ENCODE measurements at places on chromosomes 7 and 10.

- no peak for DNase-seq
Observed at GRCh38 chr10:4512671-4513240, 313.3 kb upstream of the AKR1E2 start.

DNA sequence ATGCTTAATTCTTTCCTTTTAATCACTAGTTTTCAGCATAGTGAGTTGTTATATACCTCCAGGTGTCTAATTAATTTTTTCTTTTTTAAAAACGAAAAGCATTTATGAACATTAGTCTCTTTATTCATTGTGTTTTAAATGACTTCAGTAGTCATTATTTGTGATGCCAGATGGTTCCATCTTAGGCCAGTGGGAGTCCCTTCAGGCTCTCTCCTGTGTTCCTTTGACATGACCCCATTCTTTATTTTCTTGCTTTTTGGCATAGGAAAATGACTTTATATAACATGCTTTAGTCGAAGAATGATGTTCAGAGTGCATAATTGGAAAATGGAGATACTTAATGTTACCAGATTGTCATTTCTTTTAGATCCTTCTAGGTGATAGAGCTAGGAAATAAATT, 24.4 kb downstream of the MKLN1 start:
- no peak for DNase-seq

- DNase-seq = no peak
Observed at GRCh38 chr7:152760854-152761748, 1.5 kb downstream of the ACTR3B start.

DNA sequence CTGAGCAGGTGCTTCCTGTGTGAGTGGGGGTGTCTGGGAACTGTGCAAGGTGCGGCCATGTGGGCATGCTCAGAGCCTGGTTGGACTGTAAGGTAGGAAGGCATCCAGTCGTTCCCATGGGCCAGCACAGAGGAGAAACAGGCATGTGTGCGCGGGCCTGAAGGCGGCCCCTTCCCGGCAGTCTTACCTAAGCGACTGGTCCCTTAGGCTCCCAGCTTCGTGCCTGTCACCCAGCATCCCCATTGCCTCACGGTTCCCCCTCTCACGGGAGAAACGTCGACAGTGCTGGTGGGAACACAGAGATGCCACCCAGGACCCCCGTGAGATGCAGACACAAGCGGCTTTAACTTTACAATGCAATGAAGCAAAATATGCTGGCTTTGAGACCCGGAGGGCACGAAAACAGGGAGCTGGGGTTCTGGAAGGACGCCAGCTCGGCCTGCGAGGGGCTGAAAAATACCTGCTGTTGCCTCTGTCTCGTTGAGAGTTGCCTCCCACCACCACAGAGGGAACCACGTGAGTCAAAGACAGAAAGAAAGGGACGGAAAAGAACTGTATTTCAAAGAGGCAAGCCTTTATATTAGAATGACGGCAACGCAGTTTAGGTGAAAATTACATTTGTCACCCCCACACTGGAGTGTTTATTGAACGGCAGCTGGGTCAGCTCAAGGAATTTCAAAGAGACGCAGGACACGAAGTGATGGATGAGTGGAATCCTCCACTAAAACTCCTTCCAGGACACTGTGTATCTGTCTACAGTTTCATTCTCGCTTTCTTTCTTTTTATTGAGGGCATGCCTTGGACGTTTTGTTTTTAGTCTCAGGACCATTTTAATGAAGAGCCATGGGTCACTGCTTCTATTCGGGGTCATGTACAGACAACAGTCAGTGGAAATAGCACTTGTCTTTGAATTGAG, 128.4 kb downstream of the DNAJB6 start:
- DNase-seq = no peak

DNA sequence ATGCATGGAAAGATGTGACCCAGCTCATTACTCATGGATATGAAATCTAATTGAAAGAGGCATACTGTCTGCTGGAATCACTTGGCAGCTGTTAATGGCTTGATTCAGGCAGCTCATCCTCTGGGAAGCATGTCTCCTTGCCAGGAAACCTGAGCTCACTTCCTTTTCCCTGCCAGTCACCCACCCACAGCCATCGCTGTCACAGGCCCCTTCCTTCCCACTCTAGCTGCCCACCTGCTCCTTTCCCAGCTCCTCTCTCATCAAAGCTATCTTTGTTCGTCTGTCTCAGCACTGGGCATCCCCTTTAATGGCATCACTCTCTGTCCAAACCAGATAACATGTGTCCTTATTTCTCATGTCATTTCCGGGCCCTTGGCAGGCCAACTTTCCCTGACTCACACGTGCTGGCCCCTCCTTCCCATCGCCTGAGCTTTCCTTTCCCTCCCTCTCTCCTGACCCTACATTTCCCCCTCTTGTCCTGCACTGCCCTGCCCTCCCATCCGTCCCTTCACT, 721.9 kb downstream of the TNS3 start:
- no peak for DNase-seq

GRCh38 chr10:16483241-16483917, 38.3 kb downstream of the C1QL3 start:
- no peak for DNase-seq

DNA sequence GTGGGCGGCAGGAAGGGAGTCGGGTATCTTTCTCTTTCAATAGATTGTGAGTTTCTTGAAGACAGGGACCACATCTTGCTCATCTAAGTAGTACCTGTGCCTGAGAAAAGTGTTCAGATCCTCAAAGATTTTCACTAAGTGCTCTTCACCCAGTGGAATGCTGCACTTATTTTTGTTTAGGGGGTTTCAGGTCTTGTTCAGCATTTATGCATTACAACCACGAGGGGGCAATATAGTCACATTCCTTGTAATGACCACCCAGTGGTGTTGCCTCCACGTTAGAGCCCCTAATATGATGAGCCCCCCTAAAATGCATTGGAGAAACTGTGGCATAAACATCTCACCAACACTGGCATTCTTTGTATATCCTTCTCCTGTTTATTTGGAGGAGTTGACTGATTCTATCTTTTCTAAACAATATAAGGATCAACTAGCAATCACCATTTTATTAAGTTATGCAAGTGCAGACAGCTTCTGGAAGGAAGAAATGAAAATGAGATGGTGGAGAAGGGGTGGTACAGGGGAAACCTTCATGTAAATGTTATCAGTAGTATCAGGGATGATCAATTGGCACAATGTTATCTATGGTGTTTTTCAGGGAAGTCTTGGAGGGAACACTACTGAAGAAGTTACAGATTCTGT, 3.1 kb upstream of the PAPSS2 start:
- no peak for DNase-seq

- peak; percentile 29 for DNase-seq
Observed at GRCh38 chr10:118045837-118046394, 825 bp downstream of the RAB11FIP2 start.

GRCh38 chr10:32033171-32033570, 23.1 kb downstream of the KIF5B start:
- no peak for DNase-seq

GRCh38 chr7:46791188-46791587, 790.7 kb downstream of the TNS3 start:
- no peak for DNase-seq

- DNase-seq = no peak
Observed at GRCh38 chr10:49166484-49167400, 21.4 kb downstream of the TMEM273 start.

- no peak for DNase-seq
Observed at GRCh38 chr7:125184801-125185200, 255.2 kb upstream of the POT1 start.

- DNase-seq = peak; percentile 83
Observed at GRCh38 chr7:30134611-30135300, at the start of gene MTURN. Gene MTURN (plus strand): TSS chr7:30134986. CDS start chr7:30135137, 151 bp downstream.

GRCh38 chr7:121081327-121081936, 92.9 kb downstream of the CPED1 start:
- DNase-seq = peak; percentile 78

DNA sequence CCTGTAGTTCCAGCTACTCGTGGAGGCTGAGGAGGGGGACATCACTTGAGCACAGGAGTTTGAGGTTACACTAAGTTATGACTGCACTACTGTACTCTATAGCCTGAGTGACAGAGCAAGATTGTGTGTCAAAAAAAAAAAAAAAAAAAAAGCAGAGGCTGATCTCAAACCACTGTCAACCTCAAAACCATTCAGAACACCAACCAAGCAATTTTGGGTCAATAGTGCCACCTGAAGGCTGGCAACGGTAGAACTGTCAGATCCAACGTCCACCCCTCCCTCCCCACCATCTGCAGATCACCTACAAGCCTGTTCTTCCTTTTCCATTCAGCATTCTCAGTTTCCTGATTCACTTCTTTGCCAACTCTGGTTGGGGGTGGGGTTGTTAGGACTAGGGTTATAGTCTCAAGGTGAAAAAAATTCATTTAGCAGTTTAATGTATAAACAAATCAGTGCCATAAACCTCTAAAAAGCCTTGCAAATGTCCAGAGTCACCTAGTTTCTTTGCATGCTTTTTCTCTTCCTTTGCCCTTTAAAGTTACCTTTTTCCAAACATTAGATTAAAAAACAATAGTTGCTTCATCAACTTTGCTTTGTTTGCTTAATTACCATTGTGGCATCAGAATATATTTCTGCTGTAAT, 2.6 kb downstream of the MRPS33 start:
- peak; percentile 20 for DNase-seq

Measured in hippocampal formation (tissue), 2 donors.